ENCODE measurements at places on chromosomes 12 and 14.

DNA sequence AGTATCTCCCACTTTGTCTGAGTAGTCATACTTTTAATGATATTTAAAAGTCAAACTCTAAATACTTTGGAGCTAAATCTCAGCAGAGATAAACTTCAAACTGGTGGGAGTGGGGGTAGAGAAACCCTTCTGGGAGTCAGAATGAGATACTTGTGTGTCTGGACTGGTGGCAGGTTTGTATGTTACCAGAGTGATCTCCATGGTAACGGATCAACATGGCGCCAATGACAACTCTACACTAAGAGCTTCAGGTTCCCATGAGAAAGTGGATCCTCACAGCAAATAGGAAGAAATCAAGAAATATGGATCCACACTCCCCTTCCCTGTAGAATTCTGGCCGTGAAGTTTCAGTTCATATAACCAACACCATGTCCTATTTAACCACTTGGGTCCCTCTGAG lies 121.9 kb downstream of the ETV6 start:
- peak; percentile 56 for DNase-seq

- DNase-seq = no peak
Measured at GRCh38 chr12:121301876-121302275, 5.4 kb upstream of the CAMKK2 start.

DNA sequence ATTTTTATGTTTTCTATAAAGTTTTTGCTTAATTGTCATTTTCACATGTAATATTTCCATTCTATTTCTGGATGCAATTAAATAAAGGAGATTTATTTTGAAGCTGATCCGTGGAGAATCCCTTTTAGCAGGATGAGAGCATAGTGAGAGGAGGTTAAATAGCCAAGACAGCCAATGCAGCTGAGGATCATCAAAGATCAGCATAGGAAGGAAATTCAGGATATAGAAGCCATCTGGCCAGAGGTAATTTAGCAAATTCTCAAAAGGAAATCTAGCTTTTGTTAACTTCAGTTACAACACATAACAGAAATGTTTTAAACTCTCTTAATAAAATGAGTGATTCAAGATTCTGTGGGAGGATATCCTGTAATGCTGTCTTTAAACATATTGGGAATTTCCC lies 122.8 kb upstream of the PDE3A start:
- no peak for DNase-seq

- no peak for DNase-seq
Measured at GRCh38 chr12:59075968-59076490, 155.7 kb upstream of the LRIG3 start.

GRCh38 chr12:57276935-57277563 lies 26.1 kb upstream of the STAC3 start:
- DNase-seq = no peak

DNA sequence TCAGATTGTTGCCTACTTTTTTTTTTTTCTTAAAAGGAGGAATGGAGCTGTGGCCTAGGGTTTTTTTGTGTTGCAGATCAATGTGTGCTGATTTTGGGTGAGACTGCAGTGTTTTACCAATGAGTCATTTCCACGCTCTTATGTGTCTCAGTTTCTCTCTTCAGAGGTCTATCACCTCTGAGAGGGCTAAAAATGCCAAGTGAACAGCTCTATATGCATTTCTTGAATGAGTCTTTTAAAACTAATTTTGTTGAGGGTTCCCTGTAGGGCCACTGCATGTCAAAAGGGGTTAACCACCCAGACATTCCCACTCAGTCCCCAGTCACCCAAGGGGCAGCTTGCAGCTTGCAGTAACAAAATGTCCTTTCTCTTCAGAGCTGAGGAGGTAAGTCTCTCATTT lies 24.3 kb upstream of the GLIPR1L2 start:
- DNase-seq = no peak

DNA sequence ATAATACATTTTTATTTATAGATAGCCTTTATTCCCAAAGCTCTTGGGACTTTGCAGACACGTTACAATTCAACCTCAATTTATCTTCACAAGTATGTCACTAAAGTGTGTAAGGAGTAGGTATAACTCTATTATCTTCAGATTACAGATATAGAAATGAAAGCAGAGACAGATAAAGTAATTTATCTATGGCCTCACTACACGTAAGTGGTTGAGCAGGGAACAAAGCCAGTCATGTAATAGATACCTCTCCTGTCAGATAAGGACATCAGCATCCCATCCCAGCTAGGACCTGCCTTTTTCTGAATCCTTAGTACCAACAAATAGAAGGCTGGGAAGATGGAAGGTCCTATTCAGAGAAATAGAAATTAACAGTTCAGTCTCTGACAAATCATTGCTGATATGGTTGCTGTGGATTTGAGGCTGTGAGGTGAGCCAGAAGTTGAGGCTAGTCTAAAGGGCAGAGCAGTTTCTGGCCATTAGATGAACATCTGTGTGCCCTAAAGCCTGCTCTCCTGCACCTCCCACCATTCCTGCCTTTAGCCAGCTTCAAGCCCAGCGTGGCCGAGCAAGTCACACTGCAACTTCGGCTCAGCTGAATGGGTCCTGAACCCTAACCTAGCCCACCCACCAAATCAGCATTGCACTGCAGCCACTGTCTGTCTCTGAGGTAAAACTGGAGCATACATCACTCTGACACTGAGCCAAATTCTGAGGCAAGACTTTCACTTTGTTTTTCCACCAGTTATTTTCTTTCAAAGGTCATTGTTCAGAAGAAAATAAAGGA lies 71.1 kb upstream of the PLEKHA5 start:
- DNase-seq = no peak

DNA sequence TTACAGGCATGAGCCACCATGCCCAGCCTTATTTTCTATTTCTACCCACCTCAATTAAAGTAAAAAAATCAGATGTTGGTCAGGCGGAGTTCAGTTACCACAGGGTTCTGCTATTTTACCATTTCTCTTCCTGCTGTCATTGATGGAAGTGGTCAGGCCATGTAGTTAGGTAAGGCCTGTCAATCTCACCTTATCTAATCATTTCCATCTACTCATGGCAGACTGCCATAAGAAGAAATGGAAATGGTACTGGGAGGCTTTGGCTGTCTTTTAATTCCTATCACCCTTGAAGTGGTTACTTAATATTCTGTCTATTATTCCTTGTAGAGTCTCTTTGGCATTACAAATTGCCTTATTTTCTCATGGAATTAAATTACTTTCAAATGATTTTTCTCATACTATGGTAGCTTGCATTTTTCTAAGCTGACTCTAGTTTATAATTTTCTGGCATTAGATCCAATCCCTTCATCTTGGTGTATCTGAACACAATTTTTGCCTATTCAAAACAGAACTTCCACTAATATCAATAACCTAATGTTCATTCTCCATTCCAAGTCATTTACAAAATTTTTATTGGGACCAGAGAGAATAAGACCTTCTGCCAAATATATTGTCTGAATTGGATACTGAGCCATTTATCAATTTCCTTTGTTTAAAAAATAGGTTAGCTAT lies 198.7 kb downstream of the DACT1 start:
- DNase-seq = no peak

DNA sequence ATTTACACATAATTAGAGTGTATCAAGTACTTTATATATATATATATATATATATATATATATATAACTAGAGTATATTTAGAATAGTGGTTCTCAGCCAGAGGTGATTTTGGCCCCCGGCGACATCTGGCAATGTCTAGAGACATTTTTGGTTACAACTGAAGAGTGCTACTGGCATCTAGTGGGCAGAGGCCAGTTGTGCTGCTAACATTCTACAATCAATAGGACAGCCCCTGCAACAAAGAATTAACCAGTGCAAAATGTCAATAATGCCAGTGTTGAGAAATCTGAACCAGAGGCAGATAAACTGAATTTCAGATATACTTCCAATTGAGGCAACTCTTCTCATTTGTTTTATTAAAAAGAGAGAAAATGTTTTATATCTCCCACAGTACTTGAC lies 8.9 kb downstream of the GTF2A1 start:
- no peak for DNase-seq

DNA sequence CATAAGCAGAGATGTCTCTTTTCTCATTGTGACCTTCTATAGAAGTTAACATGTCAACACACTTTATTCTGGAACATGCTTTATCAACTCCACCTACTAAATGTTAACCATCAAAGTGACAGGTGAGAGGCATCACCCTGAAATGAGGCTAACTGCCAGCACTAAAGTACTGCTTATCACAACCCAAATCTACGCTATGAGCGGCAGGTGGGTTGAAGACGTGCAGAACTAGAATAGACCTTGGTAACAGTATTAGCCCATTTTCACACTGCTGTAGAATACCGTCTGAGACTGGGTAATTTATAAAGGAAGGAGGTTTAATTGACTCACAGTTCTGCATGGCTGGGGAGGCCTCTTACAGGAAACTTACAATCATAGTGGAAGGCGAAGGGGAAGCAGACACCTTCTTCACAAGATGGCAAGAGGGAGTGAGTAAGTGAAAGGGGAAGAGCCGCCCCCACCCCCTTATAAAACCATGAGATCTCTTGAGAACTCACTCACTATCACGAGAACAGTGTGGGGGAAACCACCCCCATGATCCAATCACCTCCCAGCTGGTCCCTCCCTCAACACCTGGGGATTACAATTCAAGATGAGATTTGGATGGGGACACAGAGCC lies 359.0 kb downstream of the SEC23A start:
- DNase-seq = no peak

DNA sequence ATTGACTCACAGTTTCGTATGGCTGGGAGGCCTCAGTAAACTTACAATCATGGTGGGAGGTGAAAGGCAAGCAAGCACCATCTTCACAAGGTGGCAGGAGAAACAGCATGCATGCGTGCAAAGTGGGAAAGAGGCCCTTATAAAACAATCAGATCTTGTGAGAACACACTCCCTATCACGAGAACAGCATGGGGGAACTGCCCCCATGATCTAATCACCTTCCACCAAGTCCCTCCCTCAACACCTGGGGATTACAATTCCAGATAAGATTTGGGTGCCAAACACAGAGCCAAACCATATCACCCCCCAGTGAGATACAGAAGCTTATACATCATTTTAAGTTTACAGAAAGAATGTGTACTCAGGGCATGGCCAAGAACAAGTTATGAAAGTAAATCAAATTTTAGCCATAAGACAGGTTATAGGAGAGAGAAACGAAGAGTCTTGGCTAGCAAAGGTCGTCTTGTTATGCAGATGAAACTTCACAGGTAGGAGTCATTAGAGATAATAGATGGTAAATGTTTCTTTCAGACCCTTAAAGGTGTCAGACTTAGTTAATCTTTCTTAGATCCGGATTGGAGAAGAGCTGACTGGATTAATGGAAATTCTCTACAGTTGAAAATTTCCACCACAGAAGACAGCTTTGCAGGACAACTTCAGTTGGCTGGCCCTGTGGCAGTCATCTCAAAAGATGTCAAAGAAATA lies 79.8 kb upstream of the SEL1L start:
- no peak for DNase-seq

DNA sequence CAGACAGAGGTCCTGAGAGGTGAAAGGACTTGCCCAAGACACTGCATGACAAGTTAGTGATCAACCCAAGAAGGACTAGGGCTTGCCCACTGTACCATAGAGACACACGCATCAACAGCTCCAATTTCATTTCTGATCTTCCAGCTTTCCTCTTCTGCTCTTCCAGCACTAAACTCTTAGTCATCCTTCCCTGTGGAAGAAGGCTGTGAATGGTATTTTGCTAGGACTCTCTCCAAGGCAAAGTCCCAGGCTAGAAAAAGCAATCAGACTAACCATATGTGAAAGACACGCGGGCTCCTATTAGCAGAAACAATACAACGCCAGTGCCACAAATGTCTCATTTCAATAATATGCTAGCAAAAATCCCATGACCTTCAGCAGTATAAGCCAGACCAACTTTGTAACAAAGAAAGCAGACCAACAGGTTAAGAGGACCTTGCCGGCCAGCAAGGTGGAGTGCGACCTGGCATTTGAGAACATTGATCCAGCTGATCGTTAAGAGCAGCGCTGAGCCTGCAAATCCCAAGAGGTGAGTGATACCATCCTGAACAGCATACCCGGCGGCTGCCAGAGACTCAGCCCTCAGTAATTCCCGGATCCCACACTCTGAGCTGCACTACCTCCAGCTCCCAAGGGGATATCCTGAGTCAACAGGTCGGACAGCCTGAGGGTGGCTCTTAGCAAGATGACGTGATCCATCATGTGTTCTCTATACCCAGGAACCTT lies 132.5 kb downstream of the FOXN3 start:
- DNase-seq = no peak

DNA sequence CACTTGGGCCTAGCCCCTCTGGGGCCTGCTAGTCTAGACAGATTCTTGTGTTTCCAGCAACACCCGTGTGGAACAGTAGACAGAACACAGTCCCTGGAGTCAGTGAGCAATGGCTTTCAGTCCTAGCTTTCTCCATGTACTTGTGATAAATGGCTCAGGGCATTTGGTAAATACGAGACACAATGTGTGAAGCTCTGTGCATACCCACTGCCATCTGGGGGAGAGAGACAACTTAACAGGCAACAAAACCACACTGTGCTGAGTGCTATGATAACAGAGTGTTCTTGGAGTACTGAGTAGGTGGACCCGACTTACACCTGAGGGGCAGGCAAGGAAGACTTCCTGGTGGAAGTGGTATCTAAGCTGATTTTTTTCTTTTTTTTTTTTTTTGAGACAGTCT lies 86.3 kb upstream of the TBX3 start:
- DNase-seq = no peak

- DNase-seq = no peak
Measured at GRCh38 chr14:58575956-58576355, 61.8 kb upstream of the DACT1 start.

DNA sequence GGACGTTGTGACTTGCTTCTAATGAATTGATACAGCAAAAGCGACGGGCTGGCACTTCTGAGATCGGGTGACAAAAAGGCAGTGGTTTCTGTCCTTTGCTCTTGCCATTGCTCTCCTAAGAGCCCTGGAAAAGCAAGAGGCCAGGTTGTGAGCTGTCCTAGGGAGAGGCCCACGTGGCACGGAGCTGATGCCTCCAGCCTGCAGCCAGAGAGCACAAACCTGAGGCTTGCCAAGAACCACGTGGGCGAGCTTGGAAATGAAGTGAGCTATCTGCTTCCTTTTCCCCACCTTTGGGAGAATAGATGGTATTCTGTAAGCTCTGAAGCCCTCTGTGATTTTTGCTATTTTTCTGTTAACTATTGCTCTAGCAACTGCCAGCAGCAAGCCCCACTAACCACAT lies 26.4 kb upstream of the NOS1 start:
- no peak for DNase-seq

DNA sequence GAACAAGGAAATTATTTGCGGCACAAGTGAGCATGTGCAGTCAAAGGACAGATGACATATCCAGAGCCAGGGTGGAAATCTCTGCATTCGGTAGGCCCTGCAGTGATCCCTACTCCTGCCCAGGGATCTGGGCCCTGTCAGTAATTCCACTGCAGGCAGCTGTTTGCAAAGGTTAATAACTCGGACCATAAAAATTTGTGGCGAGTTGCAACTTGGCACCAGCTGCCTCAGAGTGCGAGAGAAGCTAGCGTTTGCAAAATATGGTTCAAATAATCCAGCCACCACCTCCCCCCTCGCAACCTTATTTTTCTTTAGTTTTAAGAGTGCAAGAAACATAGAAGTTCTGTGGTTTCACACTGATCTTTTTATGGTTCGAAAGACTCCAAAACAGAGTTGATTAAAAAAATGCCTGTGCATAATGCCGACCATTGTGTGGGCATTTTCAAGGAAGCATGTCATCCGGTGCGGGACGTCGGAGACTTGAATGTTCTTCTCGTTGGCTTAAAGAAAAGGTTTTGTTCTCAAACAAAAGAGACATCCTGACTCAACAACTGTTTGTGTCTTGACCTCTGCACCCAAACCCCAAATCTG lies 224.5 kb downstream of the BCL11B start:
- DNase-seq = no peak

GRCh38 chr12:98744680-98745079 lies 99.6 kb downstream of the APAF1 start:
- DNase-seq = no peak

- DNase-seq = no peak
Measured at GRCh38 chr14:39217214-39217879, 16.4 kb upstream of the MIA2 start.
